ENCODE measurements at places on chromosomes 16 and 17. TPM values are rescaled to one million over a fixed set of nuclear protein-coding genes. Genes with fewer than 3 reads are reported as not detected.

- peak; percentile 77 for DNase-seq
Measured at GRCh38 chr17:35051183-35051578, 12.3 kb downstream of the RFFL start.

GRCh38 chr16:1311212-1311737 lies 1.8 kb downstream of the UBE2I start:
- no peak for DNase-seq

- no peak for DNase-seq
Measured at GRCh38 chr17:77315010-77315409, 174.2 kb downstream of the SEC14L1 start.

GRCh38 chr17:14125518-14126137 lies 56.3 kb downstream of the COX10 start:
- DNase-seq: no peak

DNA sequence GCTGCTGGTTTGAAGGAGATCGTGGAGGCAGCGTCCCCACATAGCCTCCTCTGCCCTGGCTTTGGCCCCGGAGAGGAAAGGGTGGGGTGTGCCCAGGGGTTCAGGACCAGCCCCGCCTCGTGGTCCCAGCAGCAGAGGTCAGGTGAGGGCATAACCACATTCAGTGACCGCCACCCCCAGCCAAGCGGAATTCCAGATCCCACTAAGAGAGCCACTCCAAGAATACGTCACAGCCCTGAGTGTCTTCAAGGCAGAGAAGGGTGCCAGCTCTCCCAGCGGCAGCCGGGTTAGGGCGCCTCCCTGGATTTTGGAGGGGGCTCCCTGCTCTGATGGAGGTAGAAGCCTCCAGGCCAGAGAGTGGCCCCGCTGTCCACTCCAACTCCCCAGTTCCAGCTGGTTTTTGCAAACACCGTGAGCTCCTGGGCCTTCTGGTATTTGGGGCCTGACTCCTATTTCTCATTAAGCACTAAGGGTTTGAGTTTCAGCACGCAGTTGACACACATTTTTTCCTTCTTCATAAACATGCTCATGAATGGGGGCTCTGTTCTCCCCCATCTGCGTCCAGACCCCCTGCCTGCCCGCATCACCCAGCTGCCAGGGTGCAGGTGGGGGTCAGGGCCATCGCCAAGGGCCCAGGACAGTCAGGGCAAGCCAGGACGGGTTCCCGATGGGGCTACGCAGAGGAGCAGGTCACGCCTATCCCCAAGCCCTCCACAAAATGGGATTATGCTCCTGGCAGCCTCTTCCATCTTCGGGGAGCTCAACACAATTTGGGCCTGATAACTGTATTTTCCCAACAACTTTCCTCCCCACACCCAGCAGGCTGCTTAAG lies 98.4 kb upstream of the PLCG2 start:
- no peak for DNase-seq

TBC1D3C gene
- total RNA-seq: not detected

GRCh38 chr17:7887482-7888183 lies 956 bp upstream of the CHD3 start:
- peak; percentile 95 for DNase-seq

- DNase-seq: no peak
Measured at GRCh38 chr17:3532106-3532858, 25.3 kb downstream of the TRPV3 start.

- no peak for DNase-seq
Measured at GRCh38 chr16:13838401-13839190, 81.4 kb upstream of the ERCC4 start.

DNA sequence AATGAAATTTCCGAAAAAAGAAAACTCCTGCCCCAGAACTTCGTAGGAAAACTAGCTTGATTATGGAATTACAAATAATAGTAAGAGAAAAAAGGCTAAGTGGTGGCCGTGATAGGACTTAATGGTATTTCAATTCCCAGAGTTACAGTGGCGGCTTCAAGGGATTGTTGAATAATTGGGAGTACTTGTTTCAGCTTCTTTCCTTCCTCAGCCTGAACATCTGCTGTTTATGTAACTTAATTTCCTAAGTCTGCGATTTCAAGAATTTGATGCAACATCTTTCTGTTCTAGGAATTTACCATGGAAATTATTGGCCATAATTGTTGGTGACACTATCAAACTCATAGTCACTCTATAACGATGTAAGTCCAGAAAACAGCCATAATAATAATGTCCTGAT lies 684 bp upstream of the APPBP2 start:
- peak; percentile 23 for DNase-seq

- DNase-seq: no peak
Measured at GRCh38 chr16:90015586-90016338, 3.5 kb downstream of the DBNDD1 start.

KRT222 gene
- not detected for total RNA-seq

DNA sequence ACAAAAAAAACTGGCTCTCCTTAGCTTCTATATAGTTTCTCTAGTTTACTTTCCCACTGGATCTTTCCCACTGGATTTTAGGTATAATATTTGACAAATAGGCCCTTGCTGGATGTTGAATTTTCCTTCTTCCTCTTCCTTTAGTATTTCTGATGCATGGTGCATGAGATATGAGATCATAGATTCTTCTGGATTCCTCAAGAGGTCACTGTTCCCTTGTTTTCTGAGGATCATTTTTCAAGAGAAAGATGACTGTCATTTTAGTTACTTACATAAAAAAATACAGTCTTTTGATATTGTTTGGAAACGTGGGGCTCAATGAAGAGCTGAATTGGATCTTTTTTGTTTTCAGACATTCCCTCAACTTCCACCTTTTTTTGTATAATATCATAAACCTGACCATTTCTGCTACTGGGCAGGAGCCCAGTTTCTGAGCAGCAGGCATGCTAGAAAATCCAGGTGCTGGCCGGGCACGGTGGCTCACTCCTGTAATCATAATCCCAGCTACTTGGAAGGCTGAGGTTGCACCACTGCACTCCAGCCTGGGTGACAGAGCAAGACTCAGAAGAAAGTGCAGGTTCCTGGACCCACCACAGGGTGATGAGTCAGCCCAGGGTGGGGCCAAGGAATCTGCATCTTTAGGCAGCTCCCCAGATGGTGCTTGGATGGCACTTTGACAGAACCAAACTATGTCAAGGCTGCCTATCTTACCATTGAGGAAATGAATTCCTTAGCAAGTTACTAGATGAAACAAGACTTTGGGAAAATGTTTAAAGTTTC lies 70.3 kb downstream of the SDR42E1 start:
- DNase-seq: peak; percentile 74

- DNase-seq: peak; percentile 62
Measured at GRCh38 chr17:58200024-58200633, 7.6 kb downstream of the EPX start.

DNA sequence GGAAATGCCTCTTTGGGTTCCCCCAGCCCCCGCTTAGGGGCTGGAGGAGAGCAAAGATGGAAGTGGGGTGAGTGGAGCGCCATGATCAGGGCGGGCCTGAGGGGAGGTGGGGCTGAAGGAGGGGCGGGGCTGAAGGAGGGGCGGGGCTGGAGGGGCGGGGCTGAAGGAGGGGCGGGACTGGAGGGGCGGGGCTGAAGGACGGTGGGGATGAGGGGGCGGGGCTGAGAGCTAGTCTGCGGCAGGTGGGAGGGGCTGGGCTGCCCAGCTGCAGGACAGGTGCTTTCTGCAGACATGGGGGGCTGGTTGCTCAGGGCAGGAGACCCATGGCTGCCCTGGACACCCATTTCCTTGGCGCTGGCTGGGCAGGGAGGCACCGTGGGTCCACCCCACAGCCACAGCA lies 39.1 kb upstream of the PABPN1L start:
- DNase-seq: no peak

TEX19 gene
- not detected for total RNA-seq

EMP2 gene
- 43.3 TPM for total RNA-seq

TMC8 gene
- 19.8 TPM for total RNA-seq

DNA sequence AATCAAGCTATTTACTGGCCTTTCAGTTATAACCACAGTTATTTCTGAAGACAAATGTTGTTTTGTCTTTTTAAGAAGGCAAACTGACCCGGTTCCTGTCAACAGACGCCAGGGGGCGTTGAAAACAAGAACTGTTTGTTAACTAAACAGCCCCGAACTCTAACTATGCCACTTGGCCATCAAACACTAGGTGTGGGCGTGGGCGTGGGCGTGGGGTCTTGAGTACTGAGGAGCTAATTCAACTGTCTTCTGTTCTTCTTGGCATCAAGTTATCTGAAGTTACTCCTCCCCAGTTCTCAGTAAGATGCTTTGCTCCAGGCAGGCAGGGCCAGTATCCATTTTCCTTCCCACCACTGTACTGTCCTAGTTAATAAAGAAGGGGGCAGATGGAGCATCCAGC lies 63.3 kb upstream of the MTMR4 start:
- peak; percentile 58 for DNase-seq

- DNase-seq: no peak
Measured at GRCh38 chr17:78422872-78423588, 44.6 kb downstream of the PGS1 start.

GRCh38 chr17:48498164-48498850 lies 32.5 kb downstream of the HOXB1 start:
- no peak for DNase-seq

KRT20 gene
- total RNA-seq: 72.0 TPM

GRCh38 chr16:87762071-87762571 lies 3.7 kb downstream of the KLHDC4 start:
- peak; percentile 24 for DNase-seq

- DNase-seq: peak; percentile 71
Measured at GRCh38 chr17:81712468-81713003, 452 bp downstream of the SLC25A10 start.

DNA sequence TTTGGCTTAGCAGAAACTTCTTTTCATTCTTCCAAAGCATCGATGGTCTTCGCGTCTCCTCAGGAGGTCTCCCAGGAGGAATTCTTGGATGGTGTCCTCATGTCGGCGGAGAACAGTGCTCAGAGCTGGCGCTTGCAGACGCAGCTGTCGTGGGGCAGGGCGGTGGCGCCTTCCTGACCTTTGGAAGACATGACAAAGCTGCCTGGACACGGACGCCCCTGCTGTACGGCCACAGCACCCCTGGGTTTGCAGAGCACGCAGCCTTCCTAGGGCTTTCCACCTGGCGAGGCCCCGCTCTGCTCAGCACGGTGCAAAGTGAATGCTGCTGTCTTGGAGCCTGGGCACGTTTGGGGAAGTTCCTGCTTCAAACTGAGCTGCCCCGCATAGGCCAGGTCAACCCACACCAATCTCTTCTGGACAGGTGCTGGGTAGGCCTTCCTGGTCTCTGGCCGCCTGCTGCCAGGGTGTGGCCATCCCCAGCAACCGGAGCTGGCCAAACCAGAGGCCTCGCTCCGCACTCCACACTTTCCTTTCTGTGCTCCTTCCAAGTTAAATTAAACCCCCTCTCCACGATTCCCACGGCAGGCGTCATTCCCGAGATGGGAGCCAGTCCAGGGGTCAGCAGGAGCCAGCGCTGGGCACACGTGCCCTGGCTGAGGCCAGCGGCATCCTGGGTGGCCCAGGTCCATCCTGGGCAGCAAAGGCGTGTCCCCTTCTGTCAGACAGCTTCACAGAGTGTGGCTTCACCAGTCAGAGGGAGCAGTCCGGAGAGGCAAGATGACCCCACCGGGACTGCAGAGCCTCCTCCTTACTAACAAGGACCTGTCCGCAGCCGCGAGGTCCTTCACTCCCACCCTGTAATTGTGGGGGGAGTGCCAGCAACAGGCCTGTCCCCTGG lies 15.0 kb upstream of the KREMEN2 start:
- no peak for DNase-seq

CNTD1 gene
- 2.2 TPM for total RNA-seq

DNA sequence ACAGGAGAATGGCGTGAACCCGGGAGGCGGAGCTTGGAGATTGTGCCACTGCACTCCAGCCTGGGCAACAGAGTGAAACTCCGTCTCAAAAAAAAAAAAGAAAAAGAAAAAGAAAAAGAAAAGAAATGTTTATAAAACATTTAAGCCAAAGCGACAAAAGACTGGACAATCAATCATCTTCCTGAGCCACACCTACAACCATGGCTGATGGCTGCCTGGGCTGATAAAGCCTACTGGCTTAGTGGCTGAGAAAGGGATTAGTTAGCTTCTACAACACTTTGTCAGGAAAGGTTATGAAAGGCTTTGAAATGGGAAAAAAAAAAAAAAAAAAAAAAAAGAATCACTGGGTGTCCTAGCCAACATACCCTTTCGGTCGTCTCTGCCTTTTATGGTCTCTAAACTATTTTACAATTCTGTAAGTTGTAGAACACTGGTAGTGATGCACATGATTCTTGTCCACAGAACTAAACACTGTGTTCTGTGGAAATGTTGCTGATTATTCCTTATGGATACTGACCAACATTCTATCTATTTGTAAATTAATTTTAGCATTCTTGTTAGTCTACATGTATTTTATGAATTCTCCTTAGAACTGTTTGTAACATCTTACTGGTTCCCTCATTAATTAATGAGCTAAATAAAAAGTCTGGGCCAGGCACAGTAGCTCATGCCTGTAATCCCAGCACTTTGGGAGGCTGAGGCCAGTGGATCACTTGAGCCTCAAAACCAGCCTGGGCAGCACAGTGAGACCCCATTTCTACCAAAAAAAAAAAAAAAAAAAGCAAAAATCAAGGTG lies 45.5 kb downstream of the ZZEF1 start:
- no peak for DNase-seq

- DNase-seq: no peak
Measured at GRCh38 chr16:89953671-89954406, 5.3 kb downstream of the DEF8 start.

KCNH6 gene
- total RNA-seq: 0.37 TPM

SLFN14 gene
- total RNA-seq: not detected

TMEM204 gene
- 2.7 TPM for total RNA-seq

- DNase-seq: no peak
Measured at GRCh38 chr17:61551255-61551742, 39.7 kb downstream of the NACA2 start.

CCL2 gene
- total RNA-seq: 11.1 TPM

DNA sequence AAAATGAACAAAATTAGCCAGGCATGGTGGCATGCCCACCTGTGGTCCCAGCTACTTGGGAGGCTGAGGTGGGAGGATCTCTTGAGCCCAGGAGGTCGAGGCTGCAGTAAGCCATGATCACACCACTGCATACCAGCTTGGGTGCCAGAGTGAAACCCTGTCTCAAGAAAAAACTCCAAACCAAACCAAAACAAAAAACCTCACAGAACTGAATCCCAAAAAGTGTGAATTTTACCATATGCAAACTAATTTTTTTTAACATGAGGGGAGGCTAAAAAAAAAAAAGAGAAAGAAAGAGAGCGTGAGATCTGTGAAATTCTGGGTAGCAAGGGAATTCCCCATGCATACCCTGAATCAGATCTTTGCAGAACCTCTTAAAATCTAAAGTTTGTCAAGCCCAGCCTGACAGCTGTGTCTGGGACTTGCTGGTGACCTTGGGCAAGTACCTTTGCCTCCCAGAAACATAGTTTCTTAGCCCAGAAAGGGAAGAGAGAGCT lies 17.1 kb upstream of the CDH1 start:
- DNase-seq: no peak

DNA sequence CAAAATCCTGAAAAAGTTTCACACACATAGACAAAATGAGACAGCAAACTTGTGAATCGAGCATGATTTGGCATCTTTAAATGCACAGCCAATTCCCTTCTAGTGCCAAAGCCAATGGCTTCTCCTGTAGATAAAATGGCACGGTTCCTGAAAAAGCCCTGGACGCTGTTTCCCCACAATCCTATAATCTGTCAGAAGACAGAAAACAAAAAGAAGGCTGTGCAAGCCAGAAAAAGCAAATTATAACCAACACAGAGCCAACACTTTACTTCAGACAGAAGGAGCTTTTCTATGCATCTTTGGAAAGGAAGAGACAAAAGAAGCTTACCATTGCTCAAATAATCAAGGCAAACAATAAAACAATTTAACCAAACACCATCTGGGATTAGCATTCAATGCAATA lies 23.8 kb downstream of the FAM222B start:
- DNase-seq: no peak
